GM12891 (cell line): ENCODE measurements at places on chromosomes 12 and 14.

DNA sequence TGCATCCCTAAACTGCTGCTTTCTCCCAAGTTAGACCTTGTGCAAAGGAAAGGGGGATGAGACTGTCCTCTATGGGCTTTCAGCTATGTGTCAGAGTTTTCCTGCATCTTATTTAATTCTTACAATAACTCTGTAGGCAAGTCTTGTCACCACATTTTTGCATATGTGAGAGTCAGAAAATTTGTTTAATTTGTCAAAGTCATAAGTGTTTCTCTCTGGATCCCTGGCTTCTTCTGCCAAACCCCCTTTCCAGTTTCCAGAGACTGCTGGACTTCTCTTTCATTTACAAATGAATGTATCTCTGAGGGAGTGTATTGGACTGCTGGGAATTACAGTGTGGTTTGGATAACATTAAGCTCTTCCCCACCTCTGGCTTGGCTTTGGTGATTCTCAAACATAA, 877.6 kb upstream of the SEL1L start:
- no peak for DNase-seq

DNA sequence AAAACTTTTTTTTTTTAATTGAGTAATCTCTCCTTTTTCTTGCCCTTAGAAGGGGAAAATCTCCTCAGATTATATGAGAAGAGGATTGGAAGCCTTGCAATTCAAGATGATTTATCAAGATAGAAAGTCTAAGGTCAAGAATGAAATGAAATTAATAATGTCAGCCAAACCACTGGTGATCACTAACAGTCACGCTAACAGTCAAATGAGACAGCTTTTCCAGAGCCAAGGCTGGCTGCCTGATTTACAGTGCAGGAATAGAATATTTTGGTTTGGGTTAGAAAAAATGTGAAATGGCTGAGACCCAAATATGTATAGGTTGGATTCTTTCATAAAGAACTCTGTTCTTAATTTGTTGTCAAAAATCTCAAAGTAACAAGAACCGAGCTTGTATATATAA, 204.3 kb downstream of the PPM1H start:
- no peak for DNase-seq

DNA sequence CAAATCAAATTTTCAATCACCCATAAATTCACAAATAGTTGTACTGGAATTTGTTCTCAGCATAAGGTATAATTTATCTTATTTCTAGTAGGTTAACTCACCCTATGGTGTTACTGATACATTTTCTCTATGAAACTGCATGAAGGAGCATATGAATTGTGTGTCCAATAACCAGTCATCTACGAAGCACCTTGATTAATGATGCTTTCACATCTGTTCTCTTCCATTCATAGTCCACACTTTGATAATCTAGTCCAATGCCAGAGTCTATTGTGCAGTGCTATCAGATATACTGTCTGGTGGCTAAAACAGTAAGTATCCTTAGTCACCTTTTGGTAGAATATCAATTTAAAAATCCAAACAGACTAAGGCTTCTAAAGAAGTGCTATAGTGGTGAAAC, 876.0 kb downstream of the RPS29 start:
- DNase-seq: no peak

GRCh38 chr12:68497107-68497506, 113.6 kb upstream of the RAP1B start:
- no peak for DNase-seq

GRCh38 chr14:97977651-97978261, 1180.6 kb downstream of the VRK1 start:
- no peak for DNase-seq

DNA sequence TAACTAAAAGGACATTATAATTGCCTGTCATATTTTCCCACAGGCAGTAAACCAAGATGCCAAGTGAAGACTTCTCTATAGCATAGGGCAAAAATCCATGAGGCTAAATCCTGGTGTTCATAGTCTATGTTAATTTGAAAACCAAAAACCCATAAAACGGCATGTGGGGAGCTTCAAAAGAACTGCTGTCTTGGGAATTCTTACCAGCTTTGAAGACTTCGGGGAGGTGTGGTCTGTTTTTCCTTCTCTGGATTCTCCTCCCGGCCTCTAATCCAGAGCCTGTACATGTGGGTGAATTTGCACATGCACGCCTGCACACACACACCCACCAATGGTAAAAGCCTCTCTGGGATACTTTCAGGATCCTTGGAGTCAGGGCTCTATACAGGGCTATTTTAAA, 61.9 kb upstream of the IFNG-AS1 start:
- DNase-seq: no peak

- DNase-seq: no peak
Measured at GRCh38 chr14:72692696-72693095, 201.2 kb downstream of the DPF3 start.

DNA sequence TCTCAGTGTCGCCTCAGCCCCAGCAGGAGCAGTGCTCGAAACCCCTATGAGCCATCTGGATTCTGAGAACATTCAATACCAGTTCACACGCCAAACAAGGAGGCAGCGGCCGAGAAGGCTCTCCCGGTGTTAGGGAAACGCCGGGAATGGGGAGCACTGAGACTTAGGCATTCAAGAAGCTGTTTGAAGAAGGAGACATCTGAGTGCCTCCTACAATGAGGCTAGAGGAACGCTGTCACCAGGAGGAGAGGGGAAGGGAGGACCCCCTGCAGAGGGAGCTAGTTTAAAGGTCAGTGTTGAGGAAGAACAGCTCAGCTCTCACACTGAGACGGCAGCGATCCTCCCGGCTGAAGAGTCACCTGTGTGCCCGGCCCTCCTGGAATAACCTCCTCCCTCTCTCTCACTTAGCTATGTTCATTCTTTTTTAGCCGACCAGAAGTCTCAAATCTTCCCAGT, 69.9 kb downstream of the SERPINA3 start:
- no peak for DNase-seq

GRCh38 chr12:7542813-7543212, 39.2 kb upstream of the CD163 start:
- no peak for DNase-seq

DNA sequence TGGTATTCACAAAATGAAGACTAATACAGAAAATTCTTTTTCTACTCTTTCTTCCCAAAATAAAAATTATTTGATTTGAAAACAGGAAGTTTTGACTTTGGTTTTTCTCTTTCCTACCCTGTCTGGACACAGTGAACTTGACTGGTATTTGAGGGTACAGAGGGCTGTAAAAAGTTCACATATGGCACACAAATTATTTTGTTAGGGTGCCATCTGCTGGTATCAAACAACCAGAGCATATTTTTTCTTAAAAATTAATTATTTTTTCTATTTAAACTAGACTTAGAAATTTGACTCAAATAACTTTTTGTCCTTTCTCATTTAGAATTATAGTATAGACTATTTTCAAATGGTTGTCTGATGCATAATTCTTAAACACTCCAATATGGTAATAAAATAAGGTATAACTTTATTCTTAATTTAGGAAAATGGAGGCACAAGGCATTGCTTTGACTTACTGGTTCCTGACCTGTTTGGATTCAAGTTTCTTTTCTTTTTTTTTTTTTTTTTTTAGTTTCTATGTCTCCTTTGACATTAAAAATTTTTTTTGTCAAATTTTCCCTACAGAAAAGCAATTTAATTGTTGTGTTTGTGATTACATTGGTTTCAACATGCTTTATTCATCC, 390.6 kb downstream of the PRKD1 start:
- DNase-seq: no peak

DNA sequence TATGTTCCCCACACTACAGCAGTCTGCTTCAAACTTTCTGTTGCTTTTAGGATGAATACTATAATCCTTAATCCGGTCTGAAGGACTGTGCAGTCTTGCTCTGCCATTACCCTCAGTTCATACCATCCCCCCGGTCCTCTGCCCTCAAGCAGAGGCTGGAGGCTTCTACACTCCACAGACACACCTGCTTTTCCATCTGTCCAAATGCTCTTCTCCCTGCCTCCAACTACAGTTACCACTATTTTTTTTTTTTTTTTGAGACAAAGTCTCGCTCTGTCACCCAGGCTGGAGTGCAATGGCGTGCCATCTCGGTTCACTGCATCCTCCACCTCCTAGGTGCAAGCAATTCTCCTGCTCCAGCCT, 19.3 kb upstream of the KCNH3 start:
- DNase-seq: no peak

GRCh38 chr14:69803753-69804152, 6.7 kb upstream of the SLC10A1 start:
- no peak for DNase-seq

- DNase-seq: no peak
Measured at GRCh38 chr12:47980197-47980596, 16.8 kb downstream of the TMEM106C start.

DNA sequence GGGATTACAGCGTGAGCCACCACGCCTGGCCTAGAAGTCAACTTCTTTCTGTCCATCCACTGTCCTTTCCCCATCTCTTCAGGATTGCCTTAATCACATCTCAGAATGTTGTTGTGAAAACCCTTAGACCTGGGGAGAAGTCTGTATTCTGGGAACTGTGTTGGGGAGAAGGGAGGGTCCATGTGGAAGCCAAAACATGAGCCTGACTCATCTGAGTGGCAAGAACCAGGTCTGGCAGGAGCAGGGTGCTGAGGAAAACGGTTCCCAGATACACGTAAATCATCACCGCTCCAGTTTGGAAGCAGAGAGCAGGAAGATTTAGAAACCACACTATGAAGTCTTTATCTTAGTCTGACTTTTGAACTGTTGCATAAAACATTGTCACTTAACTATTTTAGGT, 245.6 kb upstream of the RGS6 start:
- DNase-seq: no peak

DNA sequence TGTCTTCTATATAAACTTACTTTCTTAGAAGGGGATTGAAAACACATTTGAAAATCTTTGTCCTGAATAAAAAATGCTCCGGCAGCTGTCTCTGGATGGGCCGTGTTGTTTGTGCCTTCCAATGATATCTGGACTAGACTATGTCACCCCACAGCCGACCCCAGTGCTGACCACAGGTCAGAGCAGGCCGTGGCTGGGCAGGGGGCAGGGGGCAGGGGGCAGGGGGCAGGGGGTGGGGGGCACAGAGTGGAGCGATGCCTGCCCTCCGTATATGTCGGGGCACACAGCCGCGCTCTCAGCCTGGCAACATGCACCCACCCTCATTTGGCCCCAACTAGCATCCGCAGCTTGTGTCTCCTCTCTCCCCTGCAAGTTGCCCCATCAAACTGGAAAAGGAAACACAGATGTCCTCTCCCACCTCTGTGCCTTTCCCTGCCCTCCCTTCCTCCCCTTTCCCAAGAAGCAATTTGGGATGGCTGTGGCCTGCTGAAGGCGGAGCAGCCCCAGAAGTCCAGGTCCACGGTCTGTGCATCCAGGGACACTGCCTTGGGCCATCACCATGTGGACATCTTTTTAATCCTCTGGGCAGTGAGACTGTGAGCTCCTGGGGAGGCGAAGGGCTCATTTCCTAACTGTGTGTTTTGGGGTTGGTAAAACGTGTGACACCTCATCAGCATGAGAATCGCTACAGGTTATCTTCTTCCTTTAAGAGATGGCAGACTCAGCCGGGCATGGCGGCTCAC, 295.7 kb upstream of the RTL1 start:
- no peak for DNase-seq

- no peak for DNase-seq
Measured at GRCh38 chr12:113003636-113004035, 25.3 kb downstream of the OAS2 start.

DNA sequence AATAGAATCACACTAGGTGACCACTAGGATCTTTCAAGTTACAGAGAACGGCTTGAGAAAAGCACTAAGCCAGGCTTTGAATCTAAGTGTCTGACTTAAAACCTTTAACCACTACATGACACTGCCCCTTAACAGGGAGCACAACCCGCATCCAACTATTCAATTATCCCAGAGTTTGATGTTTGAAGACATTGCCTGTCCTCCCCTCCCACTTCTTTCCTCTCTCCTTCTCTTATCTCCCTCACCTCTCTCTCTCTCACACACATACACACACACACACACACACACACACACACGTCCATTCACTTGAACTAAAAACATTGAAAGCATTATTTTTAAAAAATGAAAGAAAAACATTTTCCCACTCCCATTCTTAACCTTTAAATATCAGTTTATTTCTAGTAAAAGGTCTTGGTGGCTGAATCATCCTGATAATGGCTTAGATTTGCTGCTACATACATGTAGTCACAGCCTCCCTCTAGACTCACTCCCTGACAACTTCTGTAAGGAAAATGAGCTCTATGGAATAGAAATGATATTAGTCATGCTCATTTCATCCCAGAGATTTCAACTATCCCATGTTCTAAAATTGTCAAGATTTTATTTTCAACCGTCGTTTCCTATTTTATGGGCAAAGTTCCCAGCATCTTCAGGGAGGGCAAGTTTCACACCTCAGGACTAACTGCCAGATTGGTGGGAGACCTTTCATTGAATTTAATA, 53.5 kb upstream of the RAP1B start:
- no peak for DNase-seq

- DNase-seq: no peak
Measured at GRCh38 chr14:53376064-53376463, 222.9 kb upstream of the DDHD1 start.

DNA sequence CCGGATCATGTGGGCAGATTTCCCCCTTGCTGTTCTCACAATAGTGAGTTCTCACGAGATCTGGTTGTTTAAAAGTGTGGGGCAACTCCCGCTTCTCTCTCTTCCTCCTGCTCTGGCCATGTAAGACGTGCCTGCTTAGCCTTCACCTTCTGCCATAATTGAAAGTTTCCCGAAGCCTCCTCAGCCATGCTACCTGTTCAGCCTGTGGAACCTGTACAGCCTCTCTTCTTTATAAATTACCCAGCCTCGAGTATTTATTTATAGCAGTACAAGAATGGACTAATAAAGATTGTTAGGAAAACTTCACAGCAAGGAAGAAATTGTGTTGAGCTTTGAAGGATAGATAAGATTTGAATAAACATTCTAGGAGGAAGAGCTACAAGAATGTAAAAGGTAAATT, 52.1 kb downstream of the KDM5A start:
- no peak for DNase-seq

- DNase-seq: no peak
Measured at GRCh38 chr12:92973614-92974013, 44.5 kb upstream of the EEA1 start.

DNA sequence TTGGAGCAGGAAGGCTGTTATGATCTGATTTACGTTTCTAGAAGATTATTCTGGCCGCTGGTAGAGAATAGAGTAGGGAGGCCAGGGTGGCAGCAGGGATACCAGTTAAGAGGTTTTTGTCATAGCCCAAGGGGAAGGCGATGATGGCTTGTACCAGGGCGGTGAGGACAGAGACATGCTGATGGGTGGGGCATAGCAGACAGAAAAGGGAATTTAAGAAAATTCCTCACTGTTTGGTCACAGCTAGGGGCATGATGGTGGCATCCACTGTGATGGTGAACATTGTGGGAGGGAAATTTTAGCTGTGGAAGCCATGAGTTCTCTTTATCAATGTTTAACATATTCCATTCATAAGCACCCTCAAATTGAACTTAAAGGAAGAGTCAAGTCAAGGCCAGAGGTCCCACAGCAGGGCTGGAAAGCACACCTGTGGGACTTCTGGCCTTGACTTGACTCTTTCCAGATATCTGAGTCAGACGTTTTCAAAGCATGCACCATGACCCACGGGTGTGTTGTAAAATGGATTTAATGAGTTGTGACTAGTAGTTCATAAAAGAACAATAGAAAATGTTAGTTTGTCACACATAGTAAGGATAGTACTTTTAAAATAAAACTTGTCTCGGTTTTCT, 134.6 kb downstream of the CHST11 start:
- DNase-seq: no peak

GRCh38 chr14:62947301-62947700, 98.0 kb downstream of the KCNH5 start:
- DNase-seq: no peak
